ENCODE measurements at places on chromosomes 16 and 17.

- DNase-seq: no peak
Measured at GRCh38 chr17:5354310-5354709, 65.2 kb downstream of the NUP88 start.

GRCh38 chr16:84479716-84480450, 24.6 kb downstream of the MEAK7 start:
- DNase-seq: no peak

GRCh38 chr17:39209317-39210092, 9.4 kb downstream of the RPL19 start:
- DNase-seq: peak; percentile 56

GRCh38 chr16:82061861-82062525, 26.9 kb downstream of the HSD17B2 start:
- peak; percentile 43 for DNase-seq

DNA sequence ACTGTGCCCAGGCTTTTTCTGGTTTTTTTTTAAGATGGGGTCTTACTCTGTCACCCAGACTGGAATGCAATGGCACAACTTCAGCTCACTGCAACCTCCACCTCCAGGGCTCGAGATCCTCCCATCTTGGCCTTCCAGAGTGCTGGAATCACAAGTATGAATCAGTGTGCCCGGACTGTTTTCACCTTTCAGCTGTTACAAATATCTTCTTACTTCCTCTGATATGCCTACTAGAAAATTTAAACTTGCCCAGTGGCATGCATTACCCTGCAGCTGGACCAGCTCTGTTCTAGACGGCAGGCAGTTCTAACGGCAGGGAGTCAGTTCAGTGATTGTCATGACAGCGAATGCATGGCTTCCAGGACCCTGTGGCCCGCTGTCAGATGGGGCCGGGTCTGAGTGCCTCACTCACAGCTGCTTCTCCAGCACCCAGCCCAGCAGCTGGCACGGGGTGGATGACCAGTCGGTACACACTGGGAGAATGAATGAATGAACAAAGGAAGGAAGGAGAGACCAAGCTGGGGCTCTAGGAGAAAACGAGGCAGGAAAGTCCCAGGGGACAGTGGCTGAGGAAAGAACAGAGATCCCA, 28.0 kb upstream of the LITAF start:
- DNase-seq: no peak

DNA sequence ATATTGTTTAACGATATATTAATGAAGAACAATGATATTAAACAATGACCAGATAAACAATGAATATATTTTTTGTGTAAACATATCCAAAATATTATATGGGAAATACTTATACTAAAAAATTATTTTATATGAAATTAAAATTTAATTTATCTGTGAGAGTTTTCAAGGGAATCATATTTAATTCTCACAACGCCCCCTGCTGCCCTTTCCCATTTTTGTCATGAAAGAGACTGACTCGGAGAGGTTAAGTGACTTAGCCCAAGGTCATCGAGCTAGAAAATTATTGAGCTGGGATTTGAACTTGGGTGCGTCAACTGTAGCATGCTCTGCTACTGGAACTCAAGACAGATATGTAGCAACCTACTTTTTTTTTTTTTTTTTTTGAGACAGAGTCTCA, 7.2 kb upstream of the MYCBPAP start:
- DNase-seq: peak; percentile 74

- no peak for DNase-seq
Measured at GRCh38 chr17:76159157-76159556, 18.1 kb upstream of the FOXJ1 start.

DNA sequence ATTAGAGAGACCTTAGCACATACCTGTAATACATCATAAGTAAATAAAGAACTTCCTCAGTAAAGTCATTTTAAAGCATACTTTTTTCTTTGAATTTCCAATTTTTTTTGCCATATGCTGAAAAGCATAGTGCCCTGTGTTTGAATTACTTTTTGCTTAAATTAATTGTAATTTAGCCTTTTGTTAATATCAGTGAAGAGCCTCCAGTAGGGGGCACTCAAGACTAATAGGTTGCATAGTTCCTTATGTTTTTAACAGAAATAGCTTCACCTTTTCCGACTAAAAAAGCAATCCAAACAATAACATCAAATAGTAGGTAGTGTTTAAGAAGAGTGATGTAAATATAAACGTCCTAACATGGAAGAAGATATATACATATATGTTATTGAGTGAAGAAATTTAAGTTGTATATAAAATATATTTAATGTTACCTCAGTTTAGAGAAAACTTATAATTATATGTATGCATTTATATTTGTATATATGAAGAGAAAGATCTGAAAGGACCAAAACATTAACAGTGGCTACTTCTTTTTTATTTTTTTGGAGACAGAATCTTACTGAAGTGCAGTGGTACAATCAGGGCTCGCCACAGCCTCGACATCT, 18.6 kb downstream of the RAD51C start:
- DNase-seq: peak; percentile 93

GRCh38 chr16:82055117-82055516, 20.1 kb downstream of the HSD17B2 start:
- no peak for DNase-seq

DNA sequence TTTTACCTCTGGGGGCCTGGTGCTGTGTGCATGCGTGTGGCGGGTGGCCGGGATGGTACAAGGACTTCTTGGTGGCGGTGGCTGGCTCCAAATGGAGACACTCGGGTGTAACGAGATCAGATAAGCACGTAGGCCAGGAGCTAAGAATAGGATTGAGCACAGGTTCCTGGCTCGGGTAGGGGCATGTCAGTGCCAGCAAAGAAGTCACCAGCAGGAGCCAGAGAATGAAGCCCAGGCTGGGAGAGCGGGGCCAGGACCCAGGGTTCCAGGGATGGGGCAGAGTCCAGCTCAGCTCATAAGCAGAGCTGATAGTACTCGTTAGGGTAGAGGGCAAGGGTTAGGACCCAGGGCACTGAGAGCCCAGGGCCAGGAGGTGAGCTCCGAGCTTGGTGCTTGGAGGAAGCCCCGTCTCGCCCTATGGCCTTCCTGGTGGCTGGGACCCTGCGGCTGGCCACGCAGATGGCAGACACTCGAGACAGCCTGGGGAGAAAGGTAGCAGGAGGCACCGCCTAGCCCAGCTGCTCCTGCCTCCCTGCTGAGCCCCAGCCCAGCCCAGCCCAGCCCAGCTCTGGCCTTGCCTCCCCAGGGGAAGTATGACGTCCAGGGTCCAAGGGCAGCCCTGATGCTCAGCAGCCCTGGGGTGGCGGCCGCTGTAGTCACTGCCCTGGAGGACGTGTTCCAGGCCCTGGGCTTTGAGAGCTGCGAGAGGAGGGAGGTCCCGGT, 8.9 kb downstream of the ZNF213 start:
- no peak for DNase-seq

- DNase-seq: no peak
Measured at GRCh38 chr17:61663310-61663709, 72.3 kb upstream of the NACA2 start.

GRCh38 chr17:59829217-59830006, 63.3 kb downstream of the TUBD1 start:
- peak; percentile 82 for DNase-seq

DNA sequence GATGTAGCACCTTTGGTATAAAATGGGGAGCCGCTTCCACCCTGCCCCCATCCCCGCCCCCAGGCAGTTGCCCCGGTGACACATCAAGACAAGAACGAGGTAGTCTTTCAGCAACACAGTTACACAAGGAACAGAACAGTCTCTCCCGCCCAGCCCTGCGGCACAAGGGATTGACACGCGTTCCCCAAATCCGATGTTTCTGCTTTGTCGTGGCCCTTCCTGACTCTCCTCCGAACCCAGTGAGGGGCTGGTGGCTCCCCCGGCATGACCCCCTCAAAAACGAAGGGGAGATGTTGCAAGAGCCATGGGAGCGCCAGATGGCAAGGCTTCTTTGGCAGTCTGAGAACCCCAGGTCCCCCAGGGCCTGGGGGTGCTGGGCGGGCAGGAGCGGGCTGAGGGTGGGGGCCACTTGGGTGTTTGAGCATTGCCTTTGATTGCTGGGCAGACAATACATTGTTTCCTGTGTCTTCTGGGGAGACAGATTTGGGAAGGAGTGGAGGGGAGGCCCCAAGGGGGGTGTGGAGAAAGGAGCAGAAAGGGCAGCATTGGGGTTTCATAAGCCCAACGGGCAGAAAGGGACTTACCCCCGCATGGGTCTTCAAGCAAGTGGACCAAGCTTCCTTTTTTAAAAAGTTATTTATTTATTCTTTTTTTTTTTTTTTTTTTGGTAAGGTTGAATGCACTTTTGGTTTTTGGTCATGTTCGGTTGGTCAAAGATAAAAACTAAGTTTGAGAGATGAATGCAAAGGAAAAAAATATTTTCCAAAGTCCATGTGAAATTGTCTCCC, 16.6 kb downstream of the COL1A1 start:
- peak; percentile 60 for DNase-seq

DNA sequence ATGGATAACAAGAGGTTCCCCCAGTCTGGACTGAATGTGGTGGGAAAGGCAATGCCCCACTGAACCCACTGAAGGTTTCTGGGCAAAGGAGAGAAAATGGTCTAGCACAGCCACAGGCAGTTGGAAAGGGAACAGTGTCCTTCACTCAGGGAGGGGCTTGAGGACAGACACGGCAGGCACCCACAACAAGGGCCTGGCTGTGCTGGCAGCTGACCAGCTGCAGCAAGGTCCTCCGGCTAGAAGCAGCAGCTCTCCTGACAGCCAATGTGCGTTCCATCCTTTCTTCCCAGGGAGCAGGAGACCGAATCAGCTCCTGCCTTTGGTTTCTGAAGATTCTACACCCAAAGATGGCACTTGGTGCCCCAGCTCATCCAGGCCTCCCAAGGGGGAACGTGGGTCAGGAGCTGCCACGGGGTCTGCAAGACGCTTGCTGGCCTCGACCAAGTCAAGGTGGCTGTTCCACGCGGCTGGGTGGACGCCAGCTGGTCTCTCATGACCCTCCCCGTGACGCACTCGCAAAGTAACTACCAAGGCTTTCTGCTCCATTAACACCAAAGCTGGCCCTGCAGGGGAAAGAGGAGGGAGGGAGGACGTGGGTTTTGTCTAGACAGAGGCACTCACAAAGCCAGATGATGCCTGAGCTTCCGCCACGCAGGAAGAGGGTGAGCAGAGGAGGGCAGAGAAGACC, 11.1 kb downstream of the ABR start:
- no peak for DNase-seq

GRCh38 chr16:30382111-30382881, at the start of gene SEPTIN1:
SEPTIN1 (minus strand) TSS chr16:30382561; CDS start chr16:30382542, 19 bp downstream.
- DNase-seq: no peak

- no peak for DNase-seq
Measured at GRCh38 chr16:27461483-27462171, 59.7 kb downstream of the IL21R start.

GRCh38 chr16:2176047-2176446, 20.4 kb downstream of the CASKIN1 start:
- DNase-seq: no peak

DNA sequence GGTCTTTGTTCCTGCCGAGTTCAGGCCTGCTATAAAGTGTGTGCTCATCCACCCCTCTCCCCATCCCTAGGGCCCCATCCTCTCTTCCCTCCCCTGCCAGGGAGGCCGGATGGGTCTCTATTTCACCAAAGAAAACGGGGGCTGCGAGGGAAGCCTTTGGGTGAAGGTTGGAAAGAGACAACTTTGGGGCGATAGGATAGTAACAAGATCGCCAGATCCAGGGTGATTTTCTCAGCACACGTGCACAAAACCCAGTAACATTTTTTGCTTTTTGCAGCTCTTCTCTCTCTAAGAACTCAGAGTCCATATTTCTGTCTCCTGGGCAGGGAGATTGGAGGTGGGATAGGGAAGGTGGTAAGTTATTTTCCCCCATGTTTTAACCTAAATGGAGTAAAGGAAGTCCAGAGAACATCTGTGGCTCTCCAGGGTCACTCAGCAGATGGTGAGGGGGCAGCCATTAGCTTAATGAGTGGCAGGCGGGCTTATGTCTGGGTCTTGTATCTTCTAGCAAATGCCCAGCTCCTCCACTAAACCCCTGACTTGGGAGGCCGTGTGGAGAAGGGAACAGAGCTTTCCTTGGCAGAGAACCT, 6.9 kb downstream of the CCR7 start:
- DNase-seq: no peak

DNA sequence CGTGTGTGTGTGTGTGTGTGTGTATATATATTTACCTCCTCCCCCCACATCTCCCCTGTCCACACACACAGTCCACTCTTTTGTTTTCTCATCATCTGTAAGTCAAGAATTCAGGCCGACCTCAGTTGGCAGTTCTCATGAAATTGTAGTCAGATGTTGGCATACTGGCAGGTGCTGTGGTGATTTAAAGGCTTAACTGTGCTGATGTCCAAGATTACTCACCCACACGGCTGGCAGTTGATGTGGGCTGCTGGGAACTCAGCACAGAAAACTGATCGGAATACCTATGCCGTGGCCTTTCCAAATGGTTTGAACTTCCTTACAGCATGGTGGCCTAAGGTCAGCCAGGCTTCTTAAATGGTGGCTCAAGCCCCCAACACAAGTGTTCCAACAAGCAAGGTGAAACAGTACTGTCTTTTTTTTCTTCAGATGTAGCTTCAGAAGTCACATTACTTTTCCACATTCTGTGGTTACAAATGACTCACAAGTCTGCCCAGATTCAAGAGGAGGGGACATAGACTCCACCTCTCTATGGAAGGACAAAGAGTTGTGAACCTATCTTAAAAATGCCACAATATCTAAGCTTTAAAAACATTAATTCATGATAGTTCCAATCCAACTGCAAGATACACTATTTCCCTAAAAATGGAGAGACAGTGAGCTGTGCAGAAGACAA, 198.5 kb upstream of the HS3ST4 start:
- no peak for DNase-seq

DNA sequence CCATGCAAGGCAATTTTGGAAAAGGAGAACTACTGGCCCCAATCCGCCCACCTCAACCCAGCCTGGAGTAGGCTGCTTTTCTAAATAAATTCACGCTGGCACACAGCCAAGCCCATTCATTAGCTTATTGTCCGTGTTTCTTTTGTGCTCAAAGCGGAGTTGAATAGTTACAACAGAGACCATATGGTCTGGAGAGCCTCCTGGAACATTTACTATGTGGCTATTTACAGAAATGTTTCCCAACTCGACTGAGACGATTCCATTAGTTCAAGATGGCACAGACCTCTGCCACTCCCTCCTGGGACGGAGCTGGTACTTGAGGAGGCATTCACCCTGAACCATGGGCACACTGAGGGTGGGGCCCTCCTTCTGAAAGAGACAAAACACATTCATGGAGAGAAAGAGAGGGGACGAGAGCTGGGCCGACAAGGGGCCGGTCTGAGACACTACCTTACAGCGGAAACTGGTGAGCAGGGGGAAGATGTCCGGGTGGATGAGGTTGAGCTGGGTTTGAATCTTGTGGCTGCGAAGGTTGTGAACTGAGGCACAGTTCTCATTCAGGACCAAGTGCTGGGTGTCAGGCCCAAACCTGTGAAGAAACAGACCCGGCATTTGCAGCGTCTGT, 15.7 kb downstream of the ELAC2 start:
- peak; percentile 15 for DNase-seq

GRCh38 chr16:10971560-10971961, 27.2 kb downstream of the CLEC16A start:
- peak; percentile 42 for DNase-seq

- no peak for DNase-seq
Measured at GRCh38 chr16:1193825-1194581, 31.1 kb downstream of the TPSG1 start.

Measured in inflammatory macrophage treated with lipopolysaccharide for 1 hour (primary cell).